ENCODE measurements at places on chromosomes 12 and 14. TPM values are rescaled to one million over a fixed set of nuclear protein-coding genes. Genes with fewer than 3 reads are reported as not detected.

The MYO1A gene
- under 0.01 TPM for total RNA-seq

The TMEM63C gene
- total RNA-seq = 1.4 TPM

The PIANP gene
- total RNA-seq = not detected

The KICS2 gene
- total RNA-seq = 8.0 TPM

The ERP29 gene
- 88.9 TPM for total RNA-seq

The TAS2R8 gene
- total RNA-seq = not detected

The TCL1B gene
- total RNA-seq = not detected

The VDR gene
- 5.5 TPM for total RNA-seq

The SH2B3 gene
- total RNA-seq = 7.9 TPM

The CSRP2 gene
- 12.1 TPM for total RNA-seq

The MDGA2 gene
- not detected for total RNA-seq

The NXPH4 gene
- total RNA-seq = 1.9 TPM

All from tracheal epithelial cell (primary cell).